ENCODE measurements at places on chromosomes 7 and 10.

- no peak for DNase-seq
These were observed 201.7 kb upstream of the PRSS58 start for GRCh38 chr7:142459551-142459963.

GRCh38 chr7:138881579-138882188 lies 83.7 kb upstream of the ATP6V0A4 start:
- no peak for DNase-seq

- no peak for DNase-seq
These were observed 125.3 kb downstream of the ADARB2 start for GRCh38 chr10:1611936-1612550.

- no peak for DNase-seq
These were observed 16.3 kb upstream of the ORAI2 start for GRCh38 chr7:102417105-102417504.

DNA sequence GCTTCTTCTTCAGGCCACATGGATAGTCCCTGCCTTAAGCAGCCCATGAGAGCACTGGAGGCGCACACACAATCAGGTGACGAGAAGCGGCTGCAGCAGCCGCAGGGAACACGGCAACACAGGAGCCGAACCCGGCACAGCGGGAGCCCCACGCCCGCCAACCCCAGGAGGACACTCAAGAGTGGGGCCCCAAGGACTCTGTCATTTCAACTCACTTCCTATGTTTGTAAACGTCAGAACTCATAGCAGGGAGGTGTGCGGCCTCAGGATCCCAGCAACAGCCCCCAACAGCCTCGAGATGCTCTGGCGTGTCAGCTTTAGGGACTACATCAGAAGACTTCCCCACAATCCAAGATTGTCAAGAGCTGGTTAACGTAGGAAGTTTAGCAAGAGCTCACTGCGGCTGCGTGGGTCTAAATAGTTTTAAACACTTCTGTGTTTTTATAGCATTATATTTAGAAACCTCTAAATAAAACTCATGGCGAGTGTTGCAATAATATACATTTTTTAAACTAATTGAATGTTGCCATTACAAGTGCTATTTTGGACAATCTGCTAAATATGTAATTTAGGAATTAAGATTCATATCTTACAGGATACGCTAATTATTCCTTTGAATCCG lies 123.4 kb downstream of the MAD1L1 start:
- DNase-seq: no peak

DNA sequence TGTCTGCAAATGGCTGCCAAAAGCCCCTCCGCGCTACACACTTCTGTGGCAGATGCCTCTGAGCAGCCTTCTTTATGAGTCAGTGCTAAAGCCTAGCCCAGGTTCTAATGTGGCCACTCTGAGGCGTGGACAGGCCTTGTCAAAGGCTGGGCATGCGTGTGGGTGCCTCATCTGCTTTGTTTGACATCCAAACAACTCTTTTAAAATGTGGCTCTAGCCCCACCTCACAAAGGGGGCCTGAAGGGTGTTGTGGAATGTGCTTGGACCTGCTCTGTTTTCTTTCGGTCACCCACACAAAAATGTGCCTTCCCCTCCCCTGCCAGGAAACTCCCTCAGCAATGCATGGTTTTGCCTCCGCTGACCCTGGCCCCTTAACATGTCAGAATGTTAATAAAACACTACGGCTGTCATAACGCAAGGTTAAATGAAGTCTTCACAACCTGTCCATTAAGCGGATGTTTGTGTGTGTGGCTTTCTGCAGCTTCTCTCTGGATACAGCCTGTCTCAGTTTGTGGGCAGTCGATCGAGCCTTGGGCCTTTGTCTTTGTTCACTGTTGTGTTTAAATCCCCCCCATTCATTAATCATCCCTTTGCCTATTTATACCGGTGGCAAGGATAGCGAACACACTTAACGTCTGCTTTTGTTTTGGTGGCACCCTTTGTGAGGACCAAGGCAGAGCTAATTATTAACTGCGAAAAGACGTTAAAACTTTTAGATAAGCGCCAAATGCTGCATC lies 718.9 kb downstream of the LRMDA start:
- no peak for DNase-seq

DNA sequence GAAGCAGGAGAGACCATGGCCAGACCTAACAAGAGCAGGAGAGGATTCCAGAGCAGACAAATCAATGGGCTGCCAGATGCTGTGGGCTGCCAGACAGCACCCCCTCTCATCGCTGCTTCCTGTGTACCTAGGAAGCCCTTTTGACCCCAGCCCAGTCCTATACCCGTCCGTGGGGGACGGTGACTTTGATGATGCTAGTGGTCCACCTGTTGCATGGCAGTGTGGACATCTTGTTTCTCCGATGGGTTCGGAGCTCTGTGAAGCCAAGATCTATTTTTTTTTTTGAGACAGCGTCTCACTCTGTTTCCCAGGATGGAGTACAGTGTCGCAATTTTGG lies 18.2 kb upstream of the GDI2 start:
- no peak for DNase-seq

DNA sequence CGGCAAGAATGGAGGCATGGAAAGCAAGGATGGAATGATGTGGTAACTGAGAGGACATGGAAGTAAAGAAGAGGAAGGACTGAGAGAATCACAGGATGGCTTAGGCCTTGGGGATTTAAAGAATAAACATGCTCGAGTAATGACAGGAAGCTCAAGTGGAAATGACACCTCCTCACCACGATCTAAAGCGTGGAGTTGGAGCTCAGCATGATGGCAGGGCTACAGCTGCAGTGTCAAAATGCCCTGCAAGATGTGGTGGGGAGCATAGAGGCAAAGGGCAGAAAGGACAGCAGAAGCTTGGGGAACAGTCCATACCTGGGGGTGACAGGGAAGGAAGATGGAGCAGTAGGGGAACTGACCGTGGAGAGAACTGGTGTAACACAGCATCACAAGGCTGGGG lies 229.5 kb upstream of the PLXNA4 start:
- DNase-seq: no peak

DNA sequence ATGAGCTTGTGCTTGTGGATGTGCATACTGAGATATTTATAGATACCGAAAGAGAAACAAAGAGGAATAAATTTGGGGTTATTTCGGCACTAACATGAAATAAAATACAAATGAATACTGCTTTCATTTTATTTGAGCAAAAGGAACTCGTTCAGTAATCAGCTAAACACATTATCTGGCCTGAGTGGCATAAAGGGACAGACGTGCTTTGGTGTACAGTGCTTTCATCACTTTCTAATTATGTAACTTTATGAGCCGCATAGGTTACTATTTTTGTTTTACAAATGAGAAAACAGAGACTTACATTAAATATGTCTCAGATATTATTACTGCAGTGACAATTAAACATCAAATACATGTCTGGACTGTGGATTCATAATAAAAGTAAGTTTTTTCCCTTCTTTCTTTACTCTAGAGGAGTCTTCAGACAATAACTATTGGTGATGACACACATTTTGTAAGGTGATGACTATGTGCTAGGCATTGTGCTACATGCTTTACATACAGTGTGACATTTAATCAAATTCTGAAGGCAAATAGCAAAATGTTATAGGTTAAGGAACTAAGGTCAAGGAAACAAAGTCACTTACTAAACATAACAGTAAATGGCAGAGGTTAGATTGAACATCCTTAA lies 503.3 kb downstream of the SORCS1 start:
- no peak for DNase-seq

- DNase-seq: peak; percentile 41
These were observed 17.3 kb upstream of the CSGALNACT2 start for GRCh38 chr10:43120929-43121314.

Data from activated CD8-positive, alpha-beta memory T cell treated with anti-CD3 and anti-CD28 coated beads, Interleukin-2, amount 50 U/mL, for 4 hours (primary cell).